ENCODE measurements at places on chromosomes 13 and 19.
A peak's percentile ranks its signal among the peaks of the same experiment; 100 is the strongest.

- DNase-seq: no peak
These were observed 5.7 kb downstream of the PGPEP1 start for GRCh38 chr19:18346091-18346490.

DNA sequence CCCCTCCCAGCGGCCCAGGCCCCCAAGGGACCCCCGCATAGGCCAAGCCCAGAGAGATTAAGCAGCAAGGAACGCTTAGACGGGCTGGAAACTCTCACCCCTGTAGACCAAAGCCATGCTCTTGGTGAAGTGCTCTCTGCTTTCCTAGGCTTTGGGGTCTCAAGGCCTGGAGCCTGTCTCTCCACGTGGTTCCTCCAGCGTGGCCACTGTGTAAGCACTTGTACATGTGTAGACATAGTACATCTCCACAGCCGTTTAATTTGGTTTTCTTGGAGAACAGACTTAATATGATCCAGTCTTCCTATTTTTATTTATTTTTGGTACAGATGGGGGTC lies 1.1 kb downstream of the NUDT19 start:
- no peak for DNase-seq

DNA sequence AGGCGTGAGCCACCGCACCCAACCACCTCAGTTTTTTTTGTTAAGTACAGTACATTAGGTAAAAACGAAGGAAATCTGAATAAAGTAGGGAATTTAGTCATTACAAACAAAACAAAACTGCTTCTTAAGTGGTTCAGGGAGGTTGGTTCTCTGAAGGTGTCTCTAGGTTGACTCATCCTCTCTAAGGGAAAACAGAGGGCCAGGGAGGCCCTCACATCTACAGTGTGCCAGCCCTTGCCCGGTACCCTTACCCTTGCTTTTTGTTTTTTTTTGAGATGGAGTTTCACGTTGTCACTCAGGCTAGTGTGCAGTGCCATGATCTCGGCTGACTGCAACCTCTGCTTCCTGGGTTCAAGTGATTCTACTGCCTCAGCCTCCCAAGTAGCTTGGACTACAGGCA lies 17.2 kb upstream of the JUND start:
- no peak for DNase-seq

- DNase-seq: no peak
These were observed 171.5 kb upstream of the SLITRK6 start for GRCh38 chr13:85970727-85971126.

- no peak for DNase-seq
These were observed 15.9 kb upstream of the JUND start for GRCh38 chr19:18297308-18297707.

DNA sequence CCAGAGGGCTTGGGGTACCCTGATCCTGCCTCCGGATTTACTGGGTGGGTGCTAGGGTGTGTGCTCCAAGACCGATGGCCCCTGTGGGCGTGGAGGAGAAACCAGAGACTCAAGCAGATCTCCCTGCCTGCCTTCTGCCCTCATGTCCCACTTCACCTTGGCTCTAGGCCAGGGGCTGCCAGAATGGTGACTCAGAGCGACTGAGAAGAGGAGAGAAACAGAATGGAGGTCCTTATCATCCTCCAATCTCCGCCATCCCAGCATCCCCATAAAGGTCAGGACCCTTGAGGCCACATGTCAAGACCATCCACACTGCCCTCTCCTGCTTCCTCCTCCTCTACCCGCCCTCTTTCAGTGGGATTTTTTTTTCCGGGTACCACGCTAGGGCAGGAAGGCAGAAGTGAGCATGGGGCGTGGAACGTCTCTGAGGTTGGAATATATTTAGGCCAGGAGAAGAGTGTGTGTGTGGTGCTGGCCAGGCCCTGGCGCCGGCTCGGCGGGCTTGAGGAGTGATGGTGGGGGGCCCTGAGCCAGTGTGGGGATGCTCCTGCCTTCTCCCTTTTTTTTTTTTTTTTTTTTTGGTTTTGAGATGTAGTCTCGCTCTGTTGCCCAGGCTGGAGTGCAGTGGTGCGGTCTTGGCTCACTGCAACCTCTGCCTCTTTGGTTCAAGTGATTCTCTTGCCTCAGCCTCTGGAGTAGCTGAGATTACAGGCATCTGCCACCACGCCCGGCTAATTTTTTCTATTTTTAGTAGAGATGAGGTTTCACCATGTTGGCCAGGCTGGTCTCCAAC lies 22.3 kb downstream of the IER2 start:
- DNase-seq: peak; percentile 60

GRCh38 chr13:112968910-112969691 lies at the start of gene MCF2L:
MCF2L (plus strand) TSS chr13:112969214; CDS start chr13:112969380, 166 bp downstream.
- DNase-seq: peak; percentile 29
